Stimulated activated naive CD4-positive, alpha-beta T cell treated with Interleukin-2 at 50 U/mL for 16 hours (primary cell): ENCODE measurements at places on chromosomes 12 and 14.

GRCh38 chr12:96422192-96422591 is 22.0 kb upstream of the CDK17 start:
- DNase-seq: no peak

GRCh38 chr12:106584104-106585064 is 1.6 kb downstream of the RFX4 start:
- no peak for DNase-seq

DNA sequence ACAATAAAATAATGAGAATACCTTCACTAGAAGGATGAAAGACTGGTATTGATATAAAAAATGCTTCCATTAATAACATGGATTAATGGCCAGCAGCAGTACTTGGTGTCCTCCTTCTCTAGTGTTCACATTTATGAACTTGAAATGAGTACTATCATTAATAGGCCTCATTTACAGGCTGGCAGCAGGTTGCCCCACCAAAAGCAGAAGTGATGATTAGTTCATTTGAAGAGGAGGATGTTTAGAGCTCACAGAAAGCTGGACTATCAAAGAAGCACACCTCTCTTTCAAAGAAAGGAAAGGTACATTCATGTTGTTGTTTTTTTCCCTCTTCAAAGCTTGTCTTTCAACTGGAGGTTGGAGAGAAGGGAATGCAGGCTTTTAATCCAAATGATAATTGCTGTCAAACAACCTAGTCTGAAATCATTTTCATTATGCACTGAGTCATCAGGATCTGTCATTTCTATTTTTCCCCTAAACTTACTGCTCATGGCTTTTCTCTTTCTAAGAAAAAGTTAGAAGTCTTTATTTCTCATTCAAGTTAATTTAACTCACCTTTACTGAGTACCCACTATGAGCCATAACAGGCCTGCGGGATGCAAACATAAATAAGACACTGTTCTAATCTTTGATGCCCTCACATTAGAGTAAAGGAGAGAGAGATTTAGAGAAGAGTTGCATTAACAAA is 157.9 kb upstream of the GRIP1 start:
- DNase-seq: no peak

GRCh38 chr14:53955671-53956426 is 776 bp downstream of the BMP4 start:
- DNase-seq: no peak

DNA sequence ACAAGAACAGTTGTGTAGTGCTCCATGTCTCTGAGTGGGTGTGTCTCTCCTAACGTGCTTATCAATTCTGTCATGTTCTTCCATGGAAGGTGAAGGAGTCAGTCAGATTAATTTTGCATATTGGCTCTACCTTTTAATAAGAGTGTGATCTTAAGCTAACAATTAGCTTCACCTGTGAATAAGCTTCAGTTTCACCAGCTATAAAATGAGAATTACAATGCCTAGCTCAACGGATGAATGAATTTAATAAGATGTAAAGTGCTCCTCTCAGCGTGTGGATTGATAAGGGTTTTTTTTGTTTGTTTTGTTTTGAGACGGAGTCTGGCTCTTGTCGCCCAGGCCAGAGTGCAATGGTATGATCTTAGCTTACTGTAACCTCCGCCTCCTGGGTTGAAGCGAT is 32.7 kb downstream of the CCDC175 start:
- no peak for DNase-seq

- DNase-seq: no peak
These were observed 31.0 kb downstream of the DRAM1 start for GRCh38 chr12:101908395-101908794.

DNA sequence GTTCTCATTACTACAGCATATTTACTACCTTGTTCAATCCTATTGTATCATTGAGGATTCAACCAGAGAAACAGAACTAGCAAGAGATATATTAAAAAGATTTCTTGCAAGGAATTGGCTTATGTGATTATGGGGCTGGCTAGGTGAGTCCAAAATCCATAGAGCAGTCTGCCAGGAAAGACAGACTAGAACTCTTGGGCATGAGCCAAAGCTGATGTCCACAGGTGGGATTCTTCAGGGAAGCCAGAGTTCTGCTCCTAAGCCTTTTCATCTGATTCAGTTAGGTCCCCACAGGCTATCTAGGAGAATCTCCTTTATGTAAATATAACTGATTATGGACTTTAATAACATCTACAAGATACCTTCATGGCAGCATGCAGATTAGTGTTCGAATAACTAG is 26.0 kb downstream of the PELI2 start:
- DNase-seq: no peak

DNA sequence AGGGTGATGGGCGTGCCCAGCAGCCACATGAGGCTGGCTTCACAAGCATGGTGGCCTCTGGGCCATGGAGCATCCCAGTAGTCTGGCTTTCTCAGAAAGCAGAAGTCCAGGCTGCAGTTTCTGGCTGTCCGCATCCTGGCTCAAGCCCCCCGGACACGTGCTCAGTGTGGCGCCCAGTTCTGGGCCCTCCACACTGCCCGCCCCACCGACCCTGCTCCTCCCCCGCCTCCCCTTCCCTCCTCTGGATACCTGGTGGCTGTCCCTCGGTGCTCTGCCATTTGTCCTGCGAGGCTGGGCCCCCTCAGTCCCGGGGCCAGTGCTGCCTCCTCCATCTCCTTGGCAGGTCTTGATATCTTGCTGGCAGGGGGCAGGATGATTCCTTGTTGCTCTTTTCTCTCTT is 31.6 kb downstream of the LRCOL1 start:
- no peak for DNase-seq

DNA sequence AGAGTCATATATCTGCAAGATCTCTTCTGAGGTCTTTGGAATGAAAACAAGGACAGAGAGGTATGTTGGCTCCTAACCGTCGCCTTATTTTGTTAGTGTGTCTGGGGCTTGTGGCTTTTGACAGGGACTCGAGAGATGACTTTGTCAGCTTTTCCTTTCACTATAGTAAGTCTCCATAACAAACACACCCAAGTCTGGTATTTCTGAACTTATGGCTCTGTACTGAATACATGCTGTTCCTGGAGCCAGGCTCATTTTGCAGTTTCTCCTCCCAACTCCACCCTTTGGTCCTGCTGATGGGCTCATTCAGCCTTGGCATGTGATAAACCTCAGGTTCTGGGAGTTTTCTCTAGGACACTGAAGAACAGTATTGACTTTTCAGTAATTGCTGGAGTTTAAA is 27.7 kb upstream of the TMED10 start:
- no peak for DNase-seq

DNA sequence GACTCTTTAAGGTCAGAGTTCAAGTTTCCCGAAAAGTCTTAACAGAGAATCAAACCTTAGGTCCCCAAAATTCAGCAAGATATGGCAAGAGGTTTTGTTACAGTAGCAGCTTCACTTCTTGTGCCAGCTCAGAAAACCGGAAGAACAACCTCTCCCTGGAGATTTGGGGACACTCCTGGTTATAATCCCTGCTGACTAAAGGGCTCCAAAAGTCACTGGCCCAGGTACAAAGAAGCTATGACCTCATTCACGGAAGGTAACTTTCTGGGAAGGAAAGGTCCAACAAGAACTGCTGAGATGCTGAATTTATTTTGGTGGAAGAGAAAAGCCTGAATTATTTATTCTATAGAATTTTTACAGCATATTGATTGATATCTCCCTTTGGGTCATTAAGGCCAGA is 55.6 kb upstream of the DIO2 start:
- DNase-seq: no peak

GRCh38 chr12:3107071-3107583 is 29.9 kb downstream of the TSPAN9 start:
- DNase-seq: no peak

DNA sequence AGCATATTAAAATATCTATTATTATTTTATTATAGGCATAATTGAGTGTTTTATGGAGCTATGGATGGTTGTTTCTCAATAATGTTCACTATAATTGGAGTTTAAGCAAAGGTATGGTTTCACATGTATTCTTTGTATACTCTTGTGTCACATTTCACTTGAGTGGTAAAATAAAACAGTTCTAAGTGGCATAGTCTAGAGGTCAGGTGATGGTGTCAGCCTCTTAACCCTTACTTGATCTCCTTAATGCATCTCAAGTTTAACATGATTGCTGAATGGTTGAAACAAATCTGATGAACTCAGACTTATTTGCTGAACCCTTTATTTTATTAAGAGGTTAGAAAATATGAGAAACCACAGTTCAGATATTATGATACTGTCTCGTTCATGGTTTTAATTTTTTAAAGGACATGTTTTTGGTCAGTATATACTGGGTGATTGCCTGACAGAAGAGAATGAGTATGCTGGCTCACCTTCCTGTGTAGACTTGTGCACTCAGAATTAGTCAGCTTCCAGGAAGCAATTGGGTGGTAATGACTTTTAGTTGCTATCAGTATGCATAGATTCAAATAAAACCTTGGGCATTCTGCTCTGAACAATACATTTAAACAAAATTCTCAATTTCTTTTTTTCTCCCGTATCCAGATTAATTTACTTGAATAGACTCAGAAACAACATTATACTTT is 464.6 kb downstream of the PCNX1 start:
- DNase-seq: no peak

DNA sequence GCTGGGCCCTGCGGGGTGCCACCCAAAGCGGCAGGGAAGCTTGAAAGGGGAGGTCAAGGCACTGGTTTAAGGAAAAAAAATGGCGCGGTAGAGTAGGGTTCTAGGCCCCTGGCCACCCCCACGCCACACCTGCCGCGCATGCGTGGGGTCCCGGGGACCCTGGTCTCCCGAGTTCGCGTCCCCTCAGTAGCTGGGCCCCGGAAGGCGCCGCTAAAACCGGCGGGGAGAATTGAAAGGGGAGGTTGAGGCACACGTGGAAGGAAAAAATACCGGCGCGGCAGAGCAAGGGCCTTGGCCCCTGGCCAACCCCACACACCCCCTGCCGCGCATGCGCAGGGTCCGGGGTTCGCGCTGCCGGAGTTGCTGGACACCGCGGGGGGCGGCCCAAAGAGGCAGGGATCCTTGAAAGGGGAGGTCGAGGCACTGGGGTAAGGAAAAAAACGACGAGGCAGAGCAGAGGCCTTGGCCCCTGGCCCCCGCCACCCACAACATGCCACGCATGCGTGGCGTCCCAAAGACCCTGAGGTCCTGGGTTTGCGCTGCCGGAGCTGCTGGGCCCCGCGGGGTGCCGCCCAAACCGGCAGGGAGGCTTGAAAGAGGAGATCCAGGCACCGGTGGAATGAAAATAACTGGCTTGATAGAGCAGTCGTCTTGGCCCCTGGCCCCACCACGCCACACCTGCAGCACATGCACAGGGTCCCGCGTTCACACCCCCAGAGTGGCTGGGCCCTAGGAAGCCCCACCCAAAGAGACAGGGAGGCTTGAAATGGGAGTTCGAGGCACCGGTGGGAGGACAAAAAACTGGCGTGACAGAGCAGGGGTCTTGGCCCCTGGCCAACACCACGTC is 314.5 kb downstream of the ALG10 start:
- DNase-seq: no peak

DNA sequence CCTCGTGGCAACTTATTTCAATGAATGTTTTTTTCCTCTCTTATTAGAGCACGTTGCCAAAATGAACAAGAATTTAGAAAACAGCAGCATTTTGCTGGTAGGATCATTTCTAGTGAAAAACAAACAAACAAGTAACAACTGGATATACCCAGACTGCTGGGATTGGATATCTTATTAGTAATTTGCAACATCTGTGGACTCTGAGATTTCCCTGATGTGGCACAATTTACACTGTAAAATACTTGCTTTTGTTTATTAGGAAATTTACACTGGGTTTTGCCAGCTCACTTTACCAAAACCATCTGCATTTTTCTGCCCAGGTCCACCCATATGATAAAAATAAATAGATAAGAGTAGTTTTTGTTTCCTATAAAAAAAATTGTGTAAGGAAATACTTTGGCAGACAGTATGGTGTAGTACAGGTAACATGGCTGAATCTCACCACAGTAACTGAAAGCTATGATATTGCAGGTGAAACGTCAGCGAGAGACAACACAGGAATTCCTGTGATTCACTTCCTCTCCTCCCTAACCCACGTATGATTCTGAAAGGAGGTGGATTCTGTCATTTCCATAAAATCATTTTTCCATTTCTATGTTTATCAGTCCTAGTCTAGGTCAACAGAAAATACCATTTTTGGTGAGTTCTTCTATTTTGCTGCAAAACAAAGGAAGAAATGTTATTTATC is 176.2 kb upstream of the NOVA1 start:
- DNase-seq: no peak

DNA sequence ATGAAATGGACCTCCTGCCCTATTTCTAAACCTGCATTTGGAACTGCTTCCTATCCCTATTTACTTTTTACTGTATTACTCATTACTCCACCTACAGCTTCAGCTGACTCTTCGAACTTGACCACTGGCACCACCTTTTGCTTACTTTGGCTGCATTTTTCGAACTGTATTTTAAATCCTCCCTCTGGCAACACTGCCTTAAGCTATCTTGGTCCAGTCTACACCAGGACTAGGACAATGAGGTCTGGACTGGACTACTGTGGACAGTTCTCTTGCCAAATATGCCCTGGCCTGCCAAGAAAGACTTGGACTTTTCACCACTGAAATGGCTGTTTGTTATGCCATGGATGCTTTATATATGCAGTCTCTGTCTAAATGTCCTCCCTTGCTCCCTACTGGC is 328.1 kb downstream of the BTG1 start:
- DNase-seq: no peak
